Activated CD8-positive, alpha-beta memory T cell treated with anti-CD3 and anti-CD28 coated beads for 1 hour (primary cell): ENCODE measurements at places on chromosomes 5 and 9.

DNA sequence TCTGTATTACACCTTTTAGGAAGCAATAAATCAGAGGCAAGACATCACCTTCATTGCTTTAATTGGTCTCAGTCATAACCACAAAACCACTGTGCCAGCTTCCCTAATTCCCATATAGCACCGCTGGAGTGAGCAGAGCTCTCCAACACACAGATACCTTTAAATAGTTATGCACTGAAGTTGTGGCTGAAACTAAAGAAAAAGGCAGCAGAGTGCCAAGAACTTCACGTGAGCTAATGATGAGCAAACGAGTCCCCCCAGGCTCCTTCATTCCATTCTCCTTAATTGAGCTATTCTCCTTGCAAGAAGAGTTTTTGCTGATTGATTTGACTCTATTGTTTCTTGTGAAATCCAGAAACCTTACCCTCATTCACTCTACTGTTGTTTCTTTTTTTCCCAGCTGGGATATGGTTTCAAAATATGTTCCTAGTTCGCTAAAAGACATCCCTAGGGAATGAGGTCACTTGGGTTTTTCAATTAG is 501.5 kb downstream of the SPATA31D1 start:
- no peak for DNase-seq

- DNase-seq: no peak
These were observed 123.1 kb upstream of the ZNF608 start for GRCh38 chr5:124869426-124870033.

DNA sequence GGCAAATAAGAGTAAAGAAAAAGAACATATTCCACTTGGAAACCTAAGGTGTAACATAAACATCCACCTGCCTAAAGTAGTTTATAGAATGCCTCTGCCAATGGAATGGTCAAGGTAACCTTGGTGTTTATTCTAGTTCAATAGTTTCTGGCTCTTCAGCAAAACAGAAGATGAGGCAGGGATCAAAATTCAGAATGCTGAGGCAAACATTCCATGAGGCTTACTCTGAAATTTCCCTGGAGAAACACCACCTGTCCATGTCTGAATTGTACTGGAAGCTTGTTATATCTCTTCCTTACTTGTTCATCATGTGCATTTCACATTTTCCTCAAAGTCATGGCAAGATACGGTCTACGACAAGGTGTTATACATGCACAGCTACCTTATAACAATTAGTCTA is 1862.4 kb upstream of the ACO1 start:
- no peak for DNase-seq

DNA sequence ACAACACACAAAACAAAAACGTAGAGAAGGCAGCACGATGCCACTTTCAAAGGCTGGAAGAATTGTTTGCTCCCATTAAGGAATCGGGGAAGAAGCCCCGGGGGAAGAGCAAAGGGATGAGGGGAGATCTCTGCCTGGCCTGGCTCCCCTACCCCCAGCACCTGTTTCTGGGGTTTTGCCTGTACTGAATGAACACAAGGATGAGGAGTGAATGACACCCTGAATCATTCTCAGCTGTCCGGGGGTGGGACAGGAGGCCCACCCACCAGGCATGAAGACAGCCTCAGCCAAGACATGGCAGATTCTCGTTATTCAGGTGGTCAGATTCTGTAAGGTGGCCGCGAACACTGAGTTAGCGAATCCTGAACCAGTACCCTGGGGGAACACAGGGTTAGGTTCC is 7.5 kb downstream of the TBC1D9B start:
- no peak for DNase-seq

- no peak for DNase-seq
These were observed 2.6 kb downstream of the CCDC125 start for GRCh38 chr5:69329905-69330489.
